ENCODE measurements at places on chromosomes 1 and 21.

DNA sequence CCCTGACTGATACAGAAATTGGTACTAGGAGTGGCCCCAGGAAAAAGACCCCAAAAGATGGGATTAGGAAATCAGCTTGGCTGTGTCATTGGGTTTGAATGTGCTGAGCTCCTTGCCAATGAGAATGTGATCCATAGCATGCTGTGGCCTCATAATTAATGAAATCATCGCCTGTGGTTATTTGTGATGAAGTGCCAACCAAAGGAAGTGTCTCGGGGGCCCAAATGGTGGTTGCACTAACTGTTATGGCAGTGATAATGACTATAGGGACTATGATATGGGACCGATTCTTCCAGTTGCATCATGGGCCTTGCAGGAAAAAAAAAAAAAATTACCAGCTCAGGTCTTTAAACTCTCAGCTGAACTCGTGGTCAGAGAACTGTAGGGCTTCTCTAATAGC, 15.4 kb upstream of the ZDHHC18 start:
- DNase-seq: no peak

- no peak for DNase-seq
These were observed 517.6 kb downstream of the PTPRU start for GRCh38 chr1:29753771-29754572.

- no peak for DNase-seq
These were observed 176.9 kb upstream of the LMO4 start for GRCh38 chr1:87151500-87152421.

- no peak for DNase-seq
These were observed 65.6 kb upstream of the GRHL3 start for GRCh38 chr1:24253571-24253970.

GRCh38 chr1:46284597-46285564, 18.5 kb downstream of the LRRC41 start:
- no peak for DNase-seq

DNA sequence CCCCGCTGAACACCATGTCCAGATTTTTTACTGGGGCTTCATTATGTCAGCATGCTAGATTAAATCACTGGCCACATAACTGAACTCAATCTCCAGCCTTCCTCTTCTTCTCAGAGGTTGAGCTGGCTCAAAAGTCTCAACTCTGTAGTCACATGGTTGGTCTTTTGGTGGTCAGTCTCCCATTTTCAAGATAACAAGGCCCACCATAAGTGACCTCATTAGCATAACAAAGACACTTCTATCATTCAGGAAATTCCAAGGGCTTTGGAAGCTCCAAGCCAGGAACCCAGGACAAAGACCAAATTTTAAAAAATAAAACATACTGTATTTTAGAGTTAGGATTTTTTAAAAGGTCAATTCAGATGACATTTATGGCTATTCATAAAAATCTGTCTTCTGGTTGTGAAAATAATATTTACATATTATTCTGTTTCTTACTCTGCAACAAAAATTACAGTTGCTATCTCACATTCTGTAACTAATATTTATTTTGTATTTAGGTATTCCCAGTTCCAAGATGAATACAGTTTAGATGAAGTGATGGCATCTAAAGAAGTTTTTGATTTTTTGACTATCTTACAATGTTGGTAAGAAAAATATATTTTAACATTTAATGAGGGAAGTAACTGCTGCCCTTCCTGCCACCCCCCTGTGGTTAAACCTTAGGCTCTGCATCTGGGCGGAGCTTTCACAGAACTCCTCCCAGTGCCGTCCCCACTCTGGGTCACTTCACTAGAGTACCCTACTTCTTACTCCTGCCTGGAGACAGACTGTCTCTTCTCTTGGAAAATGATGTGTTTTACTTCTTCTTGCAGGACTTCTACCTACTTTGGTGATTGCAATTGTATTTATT, 49.3 kb downstream of the SCP2 start:
- DNase-seq: no peak

DNA sequence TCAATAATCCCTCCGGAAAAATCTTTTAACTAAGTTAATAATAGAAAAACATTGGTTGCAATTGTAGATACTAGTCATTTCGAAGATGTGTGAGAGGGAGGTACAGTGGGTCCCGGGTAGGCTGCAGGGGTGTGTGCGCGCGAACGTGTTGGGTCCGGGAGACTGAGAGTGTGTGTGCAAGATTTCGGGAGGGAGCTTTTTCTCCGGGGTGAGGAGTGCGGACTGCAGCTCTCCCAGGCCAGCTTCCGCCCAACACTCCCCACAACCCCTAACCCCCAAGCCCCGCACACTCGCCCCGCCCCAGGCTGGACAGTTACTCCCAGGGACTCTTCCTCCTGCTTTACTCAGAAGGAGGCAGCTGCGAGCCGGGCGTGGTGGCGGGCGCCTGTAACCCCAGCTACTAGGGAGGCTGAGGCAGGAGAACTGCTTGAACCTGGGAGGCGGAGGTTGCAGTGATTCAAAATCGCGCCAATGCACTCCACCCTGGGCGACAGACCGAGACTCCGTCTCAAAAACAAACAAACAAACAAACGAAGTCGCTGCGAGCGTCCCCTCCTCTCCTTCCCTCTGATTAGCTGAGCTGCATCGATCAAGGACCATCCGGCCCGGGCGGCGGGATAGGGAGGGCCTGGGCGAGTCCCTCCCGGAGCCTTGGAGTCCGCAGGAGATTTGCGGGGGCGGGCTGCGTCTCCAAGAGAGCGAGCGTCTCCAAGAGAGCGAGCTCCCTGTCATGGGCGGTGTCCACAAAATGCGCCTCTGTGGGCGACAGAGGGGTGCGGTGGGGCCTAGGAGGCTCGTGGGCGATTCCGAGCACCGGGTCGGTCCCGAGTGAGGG, 28.3 kb upstream of the PPM1J start:
- DNase-seq: no peak

GRCh38 chr1:153985341-153985912, 712 bp downstream of the RAB13 start:
- no peak for DNase-seq

DNA sequence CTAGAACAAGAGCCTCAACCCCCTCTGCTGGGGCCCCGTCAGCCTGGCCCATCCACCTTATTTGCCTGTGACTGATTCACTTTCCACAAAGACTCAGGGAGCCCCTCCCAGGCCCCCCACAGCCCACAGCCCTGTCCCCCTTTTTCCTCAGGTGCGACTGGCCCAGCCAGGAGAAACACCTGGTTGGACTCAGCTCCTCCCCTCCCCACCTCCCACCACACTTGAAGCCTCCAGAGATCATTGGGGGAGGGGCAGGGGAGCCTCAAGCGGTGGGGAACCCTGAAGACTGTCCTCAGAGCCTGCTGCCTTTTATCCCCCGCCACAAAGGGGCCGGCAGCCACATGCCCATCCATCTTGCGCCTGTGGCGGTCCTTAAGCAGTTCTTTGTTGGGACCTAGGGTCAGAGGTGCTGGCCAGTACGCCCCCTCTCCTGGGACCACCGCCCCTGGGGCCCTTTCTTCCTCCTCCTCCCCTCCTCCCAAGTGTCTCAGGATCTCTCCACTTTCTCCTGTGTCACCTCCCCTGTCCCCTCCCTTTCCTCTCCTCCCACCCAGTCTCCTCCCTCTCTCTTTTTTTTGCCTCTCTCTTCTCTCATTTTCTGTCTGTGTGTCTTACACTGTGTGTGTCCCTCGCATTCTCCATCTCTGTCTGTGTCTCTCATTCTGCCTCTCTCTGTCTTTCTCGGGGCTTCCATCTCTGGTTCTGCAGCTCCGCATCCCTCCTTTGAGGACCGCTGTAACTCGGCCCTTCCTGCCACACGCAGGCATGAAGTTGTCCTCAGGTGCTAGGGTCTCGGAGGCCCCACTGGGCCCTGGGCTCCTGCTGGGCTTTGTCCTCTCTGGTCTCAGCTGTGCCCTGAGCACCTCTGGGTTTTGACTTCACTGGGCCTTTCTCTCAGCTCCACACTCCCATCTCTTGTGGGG, 12.2 kb downstream of the CRABP2 start:
- peak; percentile 66 for DNase-seq
